ENCODE measurements at places on chromosomes 7 and 10. TPM values are rescaled to one million over a fixed set of nuclear protein-coding genes. Genes with fewer than 3 reads are reported as not detected.

Gene CCL24
- not detected for total RNA-seq

Gene CFTR
- not detected for total RNA-seq

Gene NEUROG3
- total RNA-seq = not detected

Gene FAM25C
- total RNA-seq = not detected

Gene ZNF853
- under 0.01 TPM for total RNA-seq

Gene COL28A1
- not detected for total RNA-seq

Gene GSTO2
- total RNA-seq = 0.22 TPM

Gene AKR1E2
- total RNA-seq = 15.3 TPM

Gene COBL
- total RNA-seq = not detected

Gene PRR15
- total RNA-seq = 0.43 TPM

Gene AKR1C2
- total RNA-seq = 6.3 TPM

Gene MSS51
- total RNA-seq = 1.9 TPM

All from placental pericyte (primary cell).